ENCODE measurements at places on chromosomes 13 and 19. TPM values are rescaled to one million over a fixed set of nuclear protein-coding genes. Genes with fewer than 3 reads are reported as not detected.
A peak's percentile ranks its signal among the peaks of the same experiment; 100 is the strongest.

GRCh38 chr19:46452186-46452585, 19.2 kb downstream of the PNMA8A start:
- no peak overlapping the region for H3K4me3 ChIP-seq
- DNase-seq: peak; percentile 73
- H3K4me1 ChIP-seq: peaks cover 27% of the 10 kb centered on the region
- H3K36me3 ChIP-seq: no peaks in the 10 kb centered on the region
- peak overlapping the region; percentile 89 for H3K27ac ChIP-seq

DNA sequence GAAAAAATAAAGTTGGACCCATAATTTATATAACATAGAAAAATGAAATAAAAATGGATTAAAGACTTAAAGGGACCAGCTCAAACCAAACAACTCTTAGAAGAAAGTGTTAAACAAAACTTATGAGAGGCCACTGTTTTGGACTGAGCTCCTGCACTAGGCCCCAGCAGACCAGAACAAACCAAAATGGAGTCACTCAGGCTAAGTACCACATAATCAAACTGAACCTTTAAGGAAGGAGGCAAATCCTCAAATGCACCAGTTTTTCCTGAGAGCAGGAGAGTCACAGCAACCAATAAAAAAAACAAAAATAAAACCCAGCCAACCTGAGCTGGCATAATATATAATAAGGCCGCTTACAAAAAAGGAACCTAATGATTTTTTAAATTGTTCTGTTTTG, 10.3 kb upstream of the OR10H1 start:
- H3K4me3 ChIP-seq: no peak overlapping the region
- DNase-seq: no peak
- no peak overlapping the region for H3K27ac ChIP-seq
- no peaks in the 10 kb centered on the region for H3K36me3 ChIP-seq
- no peaks in the 10 kb centered on the region for H3K27me3 ChIP-seq
- no peaks in the 10 kb centered on the region for H3K4me1 ChIP-seq

- peak; percentile 50 for DNase-seq
- no peaks in the 10 kb centered on the region for H3K27me3 ChIP-seq
- peaks cover 47% of the 10 kb centered on the region for H3K4me1 ChIP-seq
These were observed 535 bp downstream of the CDKN2D start for GRCh38 chr19:10568062-10568825.

Gene NANOS3
- polyA plus RNA-seq: 1.3 TPM

Gene RFC3
- polyA plus RNA-seq: 11.7 TPM

Gene TINCR
- 0.28 TPM for polyA plus RNA-seq

DNA sequence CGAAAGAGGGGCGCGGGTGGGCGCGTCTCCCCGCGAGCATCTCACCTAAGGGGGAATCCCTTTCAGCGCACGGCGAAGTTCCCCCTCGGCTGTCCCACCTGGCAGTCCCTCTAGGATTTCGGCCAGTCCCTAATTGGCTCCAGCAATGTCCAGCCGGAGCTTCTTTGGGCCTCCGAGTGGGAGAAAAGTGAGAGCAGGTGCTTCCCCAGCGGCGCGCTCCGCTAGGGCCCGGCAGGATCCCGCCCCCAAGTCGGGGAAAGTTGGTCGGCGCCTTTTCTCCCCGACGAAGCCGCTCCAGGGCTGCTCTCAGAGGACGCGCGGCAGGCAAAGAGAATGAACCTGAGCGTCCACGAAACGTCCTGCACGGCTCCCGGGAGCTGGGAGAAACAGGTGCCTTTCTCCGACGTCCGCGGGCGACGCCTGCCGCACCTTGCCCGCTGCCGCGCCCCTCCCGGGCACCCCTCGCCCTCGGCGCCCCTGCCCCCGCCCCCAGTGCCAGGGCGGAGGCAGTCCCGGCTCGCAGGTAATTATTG, 366 bp upstream of the KL start:
- H3K4me1 ChIP-seq: peaks cover 12% of the 10 kb centered on the region
- DNase-seq: peak; percentile 50
- peak overlapping the region; percentile 70 for H3K27ac ChIP-seq
- no peaks in the 10 kb centered on the region for H3K36me3 ChIP-seq

DNA sequence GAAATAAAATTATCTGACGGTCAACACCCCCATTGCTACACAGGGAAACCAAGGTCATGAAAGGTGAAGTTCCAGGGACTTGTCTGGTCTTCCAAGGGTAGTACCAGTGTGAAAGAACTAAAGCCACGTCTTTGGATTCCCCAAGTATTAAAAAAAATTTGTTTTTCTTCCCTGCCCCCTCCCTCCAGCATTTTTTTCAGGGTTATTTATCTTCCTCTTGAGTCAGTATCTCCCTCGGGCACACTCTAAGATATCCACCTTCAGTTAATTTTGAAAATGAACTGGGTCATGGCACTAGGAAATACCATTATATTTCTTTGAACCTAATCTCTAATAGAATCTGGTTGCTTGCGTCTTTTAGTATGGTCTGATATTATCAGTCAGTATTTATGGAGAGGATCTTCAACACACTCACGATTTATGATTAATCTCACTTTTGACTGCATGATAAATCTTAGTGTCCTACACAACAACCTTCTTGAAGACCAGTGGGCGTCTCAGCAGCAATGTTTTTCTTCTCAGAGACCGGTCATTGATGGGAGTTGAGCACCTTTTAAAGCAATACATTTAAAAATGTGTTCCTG, 9.1 kb downstream of the ATP8A2 start:
- no peaks in the 10 kb centered on the region for H3K36me3 ChIP-seq
- H3K27me3 ChIP-seq: peaks cover 5% of the 10 kb centered on the region
- DNase-seq: no peak
- H3K27ac ChIP-seq: no peak overlapping the region

DNA sequence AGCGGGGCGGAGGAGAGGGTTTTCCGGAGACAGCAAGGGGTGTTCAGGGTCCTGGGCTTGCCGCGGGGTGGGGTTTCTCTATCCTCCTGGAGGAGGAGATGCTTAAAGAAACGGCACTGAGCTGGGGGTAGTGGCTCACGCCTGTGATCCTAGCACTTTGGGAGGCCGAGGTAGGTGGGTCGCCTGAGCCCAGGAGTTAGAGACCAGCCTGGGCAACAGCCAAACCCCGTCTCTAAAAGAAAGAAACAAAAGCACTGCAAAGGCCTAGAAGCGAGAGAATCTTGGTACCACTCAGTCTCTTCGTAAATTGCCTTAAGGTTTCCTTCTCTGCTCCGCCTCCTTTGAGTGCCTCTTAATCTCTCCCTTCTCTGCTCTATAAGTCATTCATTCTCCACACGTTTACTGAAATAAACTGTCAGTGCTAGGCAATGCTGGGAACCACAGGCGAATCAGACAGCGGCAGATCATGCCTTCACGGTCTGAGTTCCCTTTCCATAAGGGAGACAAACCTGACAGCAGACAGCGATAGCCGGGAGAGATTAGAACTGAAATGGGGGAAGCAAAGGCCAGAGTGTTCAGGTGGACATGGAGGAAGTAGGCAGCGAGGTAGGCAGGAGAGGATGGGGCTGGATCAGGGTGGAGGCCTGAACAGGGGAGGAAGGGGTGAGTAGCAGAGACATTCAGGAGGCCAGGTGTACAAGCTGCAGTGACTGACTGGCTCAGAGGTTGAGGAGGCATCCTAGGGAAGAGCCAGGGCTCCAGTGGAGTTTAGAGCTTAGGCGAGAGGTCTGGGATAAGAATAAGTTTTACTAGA, 580 bp downstream of the EIF3K start:
- H3K4me1 ChIP-seq: peaks cover 21% of the 10 kb centered on the region
- H3K27me3 ChIP-seq: no peaks in the 10 kb centered on the region
- H3K4me3 ChIP-seq: peak overlapping the region; percentile 92
- H3K27ac ChIP-seq: peak overlapping the region; percentile 86
- DNase-seq: no peak

DNA sequence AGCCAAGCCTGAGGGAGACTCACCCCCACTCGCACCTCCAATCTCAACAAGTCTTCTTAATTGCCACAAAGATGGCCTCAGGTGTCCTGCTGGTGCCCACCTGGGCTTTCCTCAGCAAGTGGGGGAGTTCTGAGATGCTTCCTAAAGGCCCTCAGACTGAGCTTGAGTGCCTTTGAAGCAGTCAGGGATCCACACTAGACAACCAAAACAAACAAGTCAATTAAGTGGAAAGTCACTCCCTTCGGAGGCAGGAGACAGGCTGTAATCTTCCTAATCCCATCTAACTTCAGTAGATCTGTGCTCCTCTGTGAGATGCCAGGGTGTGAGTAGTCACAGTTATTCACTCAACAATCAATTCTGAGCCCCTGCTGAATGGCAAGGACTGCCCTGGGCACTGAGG, 68.3 kb upstream of the SERP2 start:
- no peaks in the 10 kb centered on the region for H3K36me3 ChIP-seq
- no peak overlapping the region for H3K27ac ChIP-seq
- H3K27me3 ChIP-seq: no peaks in the 10 kb centered on the region
- no peak overlapping the region for H3K4me3 ChIP-seq

GRCh38 chr13:28586439-28587173, 72.3 kb upstream of the POMP start:
- no peak overlapping the region for H3K27ac ChIP-seq
- H3K4me3 ChIP-seq: no peak overlapping the region
- H3K27me3 ChIP-seq: peaks cover 3% of the 10 kb centered on the region
- DNase-seq: no peak

Gene CATSPERD
- polyA plus RNA-seq: not detected
